ENCODE measurements at places on chromosomes 3 and 15.

DNA sequence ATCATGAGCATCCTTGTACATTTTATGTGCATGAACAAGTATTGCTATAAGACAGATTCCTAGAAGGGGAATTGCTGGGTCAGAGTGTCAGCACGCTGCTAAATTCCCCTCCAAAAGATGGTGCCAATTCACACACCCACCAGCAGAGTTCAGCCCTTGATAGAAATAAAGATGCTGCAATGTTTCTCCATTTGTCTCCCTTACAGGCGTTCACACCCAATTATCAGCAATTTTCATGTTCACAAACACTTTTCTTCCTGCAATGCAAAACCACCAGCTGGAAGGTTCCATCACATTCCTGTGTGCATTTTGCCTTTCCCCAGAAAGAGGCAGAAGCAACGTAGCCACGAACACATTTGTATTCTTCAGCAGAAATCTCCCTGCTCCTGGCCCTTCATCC is 3.3 kb upstream of the TAMM41 start:
- no peak for DNase-seq

DNA sequence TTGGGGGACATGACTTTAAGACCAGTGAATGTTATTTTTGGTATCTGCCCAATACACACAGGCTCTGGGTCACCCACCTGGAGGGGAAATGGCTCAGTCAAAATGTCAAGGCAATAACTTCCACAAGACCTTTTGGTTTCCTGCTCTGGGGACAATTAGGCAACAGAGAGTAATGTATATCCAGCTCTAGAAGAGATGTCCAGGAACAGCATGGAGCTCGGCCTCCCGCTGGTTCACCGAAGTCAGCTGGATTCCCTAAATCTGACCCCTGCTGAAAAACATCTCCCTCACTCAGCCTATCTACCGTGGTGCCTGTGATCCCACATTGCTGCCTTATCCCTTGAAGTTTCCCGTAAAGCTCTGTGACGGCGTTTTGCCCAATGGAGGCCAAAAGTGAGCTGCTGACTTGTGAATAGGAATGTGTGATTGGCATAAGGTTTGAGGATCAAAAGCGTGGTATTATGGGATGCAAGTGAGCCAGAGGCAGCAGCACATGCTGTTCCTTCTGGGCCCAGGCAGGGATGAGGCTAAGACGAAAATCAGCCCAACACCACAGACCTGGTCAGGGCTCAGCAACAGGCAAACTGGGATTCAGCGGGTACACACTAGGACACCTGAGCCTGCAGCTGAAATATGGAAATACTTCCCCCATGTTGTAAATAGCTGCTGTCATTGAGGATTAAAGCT is 47.2 kb upstream of the SLC6A11 start:
- no peak for DNase-seq

DNA sequence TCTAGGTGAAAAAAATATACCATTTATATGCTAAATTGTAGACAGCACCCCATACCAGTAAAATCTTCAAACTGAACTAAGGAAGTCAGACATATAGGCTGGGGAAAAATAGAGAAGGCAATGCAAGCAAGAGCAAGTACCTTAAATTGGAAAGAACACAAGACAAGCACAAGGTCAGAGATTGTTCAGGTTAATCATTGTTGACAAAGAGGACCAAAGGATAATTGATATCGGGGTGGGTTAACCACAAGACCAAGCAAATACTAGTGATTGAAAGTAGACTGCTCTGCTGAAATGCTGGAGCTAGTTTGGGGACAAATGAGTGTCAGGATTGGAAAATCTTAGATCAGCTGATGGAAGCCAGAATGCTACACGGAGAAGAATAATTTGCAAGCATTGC is 499.8 kb downstream of the ROBO2 start:
- DNase-seq: no peak

DNA sequence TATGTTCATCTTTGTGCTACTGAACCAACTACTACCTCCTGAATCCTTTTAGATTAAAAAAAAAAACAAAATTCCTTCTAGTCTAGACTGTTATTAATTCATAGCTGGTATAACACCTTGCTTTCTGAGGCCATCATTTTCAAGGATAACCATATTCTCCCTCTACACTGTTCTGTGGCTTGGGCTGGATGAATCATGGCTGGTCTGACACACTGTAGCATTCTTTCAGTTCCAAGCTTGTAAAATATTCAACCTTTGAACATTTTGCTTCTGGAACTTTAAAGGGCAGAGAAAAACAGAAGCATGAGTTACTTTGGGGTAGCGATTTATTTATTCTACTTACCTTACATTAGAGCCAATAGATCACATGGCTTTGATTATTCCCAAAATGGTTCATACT is 7.6 kb downstream of the HSPBAP1 start:
- DNase-seq: peak; percentile 71

- no peak for DNase-seq
Observed at GRCh38 chr3:169678122-169678521, 14.6 kb upstream of the MECOM start.

DNA sequence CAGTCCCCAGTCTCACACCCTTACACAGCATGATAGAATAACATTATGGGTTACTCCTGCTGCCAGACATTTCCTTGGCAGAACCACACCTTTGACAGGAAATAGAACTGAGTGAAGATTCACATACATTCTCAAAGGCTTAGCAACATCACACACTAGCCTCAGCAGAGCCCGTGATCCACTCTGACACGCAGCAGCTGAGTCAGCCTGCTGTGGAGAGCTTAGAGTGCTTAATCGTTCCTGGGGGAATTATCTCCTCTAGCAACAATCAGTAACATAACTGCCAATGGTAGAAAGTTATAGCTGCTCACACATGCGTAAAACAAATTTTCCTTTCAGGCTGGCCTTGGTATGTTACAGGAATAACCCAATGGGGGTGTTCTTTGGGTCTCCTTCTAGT is 382.1 kb downstream of the GAP43 start:
- DNase-seq: peak; percentile 66

DNA sequence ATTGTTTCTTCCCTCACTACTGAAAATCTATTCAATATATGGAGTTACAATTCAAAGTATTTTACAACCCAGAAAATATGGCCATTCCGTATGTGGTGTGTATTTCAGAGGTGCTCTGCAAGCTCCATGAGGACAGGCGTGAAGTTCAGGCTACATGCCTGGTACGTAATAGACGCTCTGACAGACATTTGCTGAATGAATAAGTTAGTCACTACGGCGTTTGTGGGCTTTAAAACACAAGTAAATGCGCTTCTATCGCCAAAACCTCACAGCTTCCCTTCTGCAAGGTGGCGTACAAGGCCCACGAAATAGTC is 701 bp upstream of the TIPARP start:
- DNase-seq: no peak

DNA sequence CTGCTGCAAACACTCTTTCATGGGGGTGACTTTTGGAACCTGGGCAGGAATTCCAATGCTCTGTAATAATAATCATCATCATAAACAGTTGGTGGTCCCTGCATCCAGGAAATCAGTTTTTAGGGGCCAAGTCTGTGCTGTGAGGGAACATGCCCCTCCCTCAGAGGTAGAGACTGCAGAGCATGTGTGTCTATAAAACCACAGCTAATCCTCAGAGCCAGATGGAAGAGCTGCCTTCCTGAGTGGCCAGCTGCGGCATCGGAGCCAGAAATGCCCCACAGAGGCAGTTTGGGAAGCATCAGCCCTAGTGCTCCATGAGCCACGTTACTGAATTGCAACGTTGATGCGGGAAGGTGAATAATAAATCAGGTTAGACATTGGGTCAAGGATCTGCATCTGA is 12.9 kb upstream of the TPM1 start:
- no peak for DNase-seq

DNA sequence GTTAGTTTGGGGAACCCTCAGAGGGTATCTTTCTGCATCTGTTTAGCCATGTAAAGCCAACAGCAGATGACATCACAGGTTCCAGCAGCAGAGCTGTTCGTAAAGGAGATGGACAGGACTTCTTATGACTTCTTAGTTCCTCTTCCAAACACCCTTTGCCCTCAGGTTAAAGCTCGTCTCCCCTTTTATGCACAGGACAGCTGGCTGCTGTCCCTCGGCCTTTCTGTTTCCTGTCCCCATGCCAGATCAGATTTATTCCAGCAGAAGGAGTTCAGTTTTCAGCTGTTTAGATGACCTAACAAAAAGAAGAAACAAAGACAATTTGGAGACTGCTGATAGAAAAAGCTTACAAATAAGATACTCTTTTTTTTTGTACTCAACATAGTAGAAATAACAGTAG is 45.1 kb downstream of the SEC22A start:
- no peak for DNase-seq

- peak; percentile 70 for DNase-seq
Observed at GRCh38 chr3:156483426-156483825, 71.5 kb downstream of the SSR3 start.

DNA sequence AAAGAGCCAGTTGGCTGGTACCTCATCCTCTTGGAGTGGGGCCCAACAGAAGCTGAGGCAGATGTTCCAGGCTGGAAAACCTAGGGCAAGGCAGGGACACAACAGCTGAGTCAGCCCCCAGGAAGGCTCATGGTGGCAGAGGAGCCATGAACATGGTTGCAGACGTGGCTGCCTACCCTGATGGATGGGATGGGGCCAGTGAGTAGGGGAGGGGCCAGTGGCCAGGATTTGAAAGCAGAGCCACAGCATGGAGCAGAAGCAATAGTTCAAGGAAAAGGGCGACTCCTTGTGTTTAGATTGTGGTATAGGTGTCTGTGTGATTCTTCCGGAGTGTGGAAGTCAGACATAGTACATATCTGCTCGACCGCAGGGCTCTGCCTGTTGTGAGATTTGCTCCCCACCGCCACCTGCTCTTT is 24.2 kb downstream of the PXYLP1 start:
- peak; percentile 20 for DNase-seq

DNA sequence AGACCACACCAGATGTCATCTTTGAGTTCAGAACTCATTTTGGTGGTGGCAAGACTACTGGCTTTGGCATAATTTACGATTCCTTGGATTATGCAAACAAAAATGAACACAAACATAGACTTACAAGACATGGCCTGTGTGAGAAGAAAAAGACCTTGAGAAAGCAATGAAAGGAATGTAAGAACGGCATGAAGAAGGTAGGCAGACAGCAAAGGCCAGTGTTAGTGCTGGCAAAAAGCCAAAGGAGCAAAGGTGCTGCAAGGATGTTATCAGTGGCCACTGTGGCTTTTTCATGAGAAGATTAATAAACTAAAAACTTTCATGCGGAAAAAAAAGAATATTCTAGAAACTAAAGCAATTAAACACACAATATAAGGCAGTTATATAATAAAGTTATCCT is 21.9 kb downstream of the AAGAB start:
- no peak for DNase-seq
